Stimulated activated CD4-positive, alpha-beta T cell treated with anti-CD3 and anti-CD28 coated beads, TNF-alpha, amount 100 ng/mL, for 4 hours (primary cell): ENCODE measurements at places on chromosomes 3 and 15.

DNA sequence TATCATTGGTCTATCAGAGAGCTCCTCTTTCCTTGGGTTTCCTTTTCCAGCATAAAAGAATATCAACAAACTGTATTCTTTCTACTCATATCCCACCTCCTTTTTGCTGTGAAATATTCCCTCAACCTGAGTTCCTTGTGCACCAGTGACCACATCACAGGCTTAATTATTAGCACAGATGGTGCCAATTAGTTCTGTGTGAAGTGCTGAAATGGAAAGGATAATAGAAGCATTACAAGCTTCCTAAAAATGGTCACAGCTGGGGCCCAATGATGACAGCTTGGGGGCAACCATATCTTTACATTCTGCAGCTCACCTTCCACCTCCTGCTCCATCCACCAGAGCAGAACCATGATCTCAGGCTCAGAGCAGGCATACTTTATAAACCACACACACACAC, 84.6 kb downstream of the ANO10 start:
- no peak for DNase-seq

- no peak for DNase-seq
Measured at GRCh38 chr15:41263891-41264351, 32.9 kb downstream of the CHP1 start.

- DNase-seq, result no peak
Measured at GRCh38 chr15:97598353-97598798, 362.1 kb upstream of the ARRDC4 start.

DNA sequence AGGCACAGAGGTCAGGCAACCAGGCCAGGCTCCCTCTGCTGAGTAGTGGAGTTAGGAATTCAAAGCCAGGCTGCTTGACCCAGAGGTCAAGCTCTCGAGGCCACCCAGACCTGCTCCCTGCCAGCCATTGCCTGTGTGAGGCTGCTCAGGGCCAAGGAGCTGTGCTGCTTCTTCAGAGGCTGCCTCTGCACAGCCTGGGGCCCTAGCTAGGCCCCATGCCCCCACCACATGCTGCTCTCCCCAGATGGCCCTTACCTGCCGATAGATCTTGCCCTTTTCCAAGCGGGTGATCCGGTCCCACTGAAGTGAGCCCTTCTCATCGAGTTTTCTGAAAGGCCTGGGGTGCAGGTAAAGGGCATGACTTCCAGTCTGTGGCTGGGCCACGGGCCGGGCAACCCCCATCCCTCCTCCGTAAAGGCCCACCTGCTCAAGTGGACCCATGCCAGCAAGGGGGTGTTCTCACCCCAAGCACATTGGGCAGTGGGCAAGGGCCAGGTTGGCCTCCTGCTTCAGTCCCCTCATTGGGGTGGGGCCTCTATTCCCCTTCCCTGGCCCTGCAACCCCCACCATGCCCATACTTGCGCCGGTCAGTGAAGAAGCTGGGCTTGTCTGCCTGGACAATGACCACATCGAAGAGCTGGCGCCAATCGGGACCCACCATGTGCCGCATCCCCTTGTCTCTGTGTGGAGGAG, 6.5 kb downstream of the NT5DC2 start:
- DNase-seq, result no peak

- DNase-seq, result no peak
Measured at GRCh38 chr3:136644212-136644611, 108.0 kb downstream of the STAG1 start.

DNA sequence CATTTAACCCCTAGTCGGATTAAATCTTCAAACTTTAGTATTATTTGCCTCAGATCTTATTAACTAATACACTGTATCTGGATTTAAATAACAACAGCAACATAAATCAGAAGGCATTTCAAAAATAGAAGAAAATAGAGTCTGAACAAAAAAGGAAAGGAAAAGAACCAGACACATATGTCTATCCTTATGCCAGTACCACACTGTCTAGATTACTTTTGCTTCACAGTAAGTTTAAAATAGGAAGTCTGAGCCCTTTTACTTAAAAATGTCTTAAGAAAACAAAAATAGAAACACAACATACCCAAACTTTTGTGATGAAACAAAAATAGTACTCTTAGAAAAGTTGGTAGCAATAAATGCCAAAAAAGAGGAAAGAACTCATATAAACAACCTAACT, 1615.8 kb downstream of the SI start:
- DNase-seq, result no peak

DNA sequence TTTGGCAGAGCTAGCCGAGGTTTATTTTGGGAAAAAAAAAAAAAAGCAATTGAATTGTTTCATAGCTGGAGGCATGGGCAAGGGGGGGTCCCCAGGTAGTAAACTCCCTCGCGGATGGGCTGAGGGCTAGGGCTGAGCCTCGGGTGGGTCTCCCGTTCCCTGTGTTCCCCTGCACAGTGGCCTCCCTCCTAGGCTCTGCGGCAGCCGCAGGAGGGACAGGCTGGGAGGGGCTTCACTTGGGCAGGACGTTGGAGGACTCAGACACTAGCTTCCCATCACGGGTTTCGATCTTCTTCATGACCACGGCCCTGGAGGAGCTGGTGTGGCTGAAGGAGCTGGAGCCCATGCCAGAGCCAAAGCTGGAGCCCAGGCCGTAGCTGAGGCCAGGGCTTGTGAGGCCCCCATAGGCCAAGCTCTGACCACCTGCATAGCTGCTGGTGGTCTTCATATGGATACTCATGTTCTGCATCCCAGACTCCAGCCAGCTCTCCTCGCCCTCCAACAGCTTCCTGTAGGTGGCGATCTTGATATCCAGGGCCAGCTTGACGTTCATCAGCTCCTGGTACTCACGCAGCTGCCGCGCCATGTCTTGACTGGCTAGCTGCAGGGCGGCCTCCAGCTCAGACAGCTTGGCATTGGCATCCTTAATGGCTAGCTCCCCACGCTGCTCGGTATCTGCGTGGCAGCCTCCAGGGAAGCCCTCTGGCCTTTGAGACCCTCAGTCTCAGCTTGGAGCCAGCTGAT, 64.0 kb upstream of the CDAN1 start:
- DNase-seq, result no peak

DNA sequence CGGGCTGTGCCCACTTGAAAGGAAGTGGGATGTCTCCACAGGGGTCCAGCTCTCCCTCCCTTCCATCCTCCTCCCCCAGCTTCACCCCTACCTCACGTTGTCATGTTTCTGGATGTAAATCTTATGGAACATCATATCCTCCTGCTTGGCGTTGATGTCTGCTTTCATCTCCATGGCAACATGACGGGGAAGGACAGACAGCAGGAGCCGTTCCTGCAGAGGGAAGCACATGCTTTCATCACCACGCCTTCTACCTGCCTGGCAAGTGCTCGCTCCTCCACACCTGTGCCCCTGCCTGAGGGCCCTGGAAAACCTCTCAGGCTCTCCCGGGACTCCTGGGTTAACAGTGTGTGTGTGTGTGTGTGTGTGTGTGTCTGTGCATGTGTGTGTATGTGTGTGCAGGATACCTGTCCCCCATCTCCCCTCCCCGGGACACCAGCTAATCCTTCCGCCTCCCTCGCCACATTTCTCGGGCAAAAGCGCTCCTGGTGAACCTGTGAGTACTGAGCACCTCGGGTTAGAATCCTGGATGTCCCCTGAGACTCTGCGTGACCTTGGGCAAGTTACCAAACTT, 101.1 kb downstream of the ADCY5 start:
- DNase-seq, result no peak

GRCh38 chr3:98961161-98962155, 60.0 kb upstream of the DCBLD2 start:
- DNase-seq, result no peak

- DNase-seq, result no peak
Measured at GRCh38 chr3:59401924-59402323, 352.1 kb upstream of the CFAP20DC start.

DNA sequence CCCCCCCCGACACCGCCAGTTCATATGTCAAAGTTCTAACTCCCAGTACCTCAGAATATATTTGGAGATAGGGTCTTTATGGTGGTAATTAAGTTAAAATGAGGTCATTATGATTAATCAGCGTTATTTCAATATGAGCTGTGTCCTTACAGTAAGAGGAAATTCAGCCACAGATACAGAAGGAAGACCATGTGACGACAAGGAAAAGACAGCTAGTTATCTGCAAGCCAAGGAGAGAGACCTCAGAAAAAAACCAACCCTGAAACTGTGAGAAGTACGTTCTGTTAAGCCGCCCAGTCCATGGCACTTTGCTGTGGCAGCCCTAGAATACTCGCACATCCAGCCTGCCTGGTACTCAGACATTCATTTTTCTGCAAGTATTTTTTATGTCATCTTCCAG, 62.3 kb upstream of the ARL8B start:
- DNase-seq, result no peak

DNA sequence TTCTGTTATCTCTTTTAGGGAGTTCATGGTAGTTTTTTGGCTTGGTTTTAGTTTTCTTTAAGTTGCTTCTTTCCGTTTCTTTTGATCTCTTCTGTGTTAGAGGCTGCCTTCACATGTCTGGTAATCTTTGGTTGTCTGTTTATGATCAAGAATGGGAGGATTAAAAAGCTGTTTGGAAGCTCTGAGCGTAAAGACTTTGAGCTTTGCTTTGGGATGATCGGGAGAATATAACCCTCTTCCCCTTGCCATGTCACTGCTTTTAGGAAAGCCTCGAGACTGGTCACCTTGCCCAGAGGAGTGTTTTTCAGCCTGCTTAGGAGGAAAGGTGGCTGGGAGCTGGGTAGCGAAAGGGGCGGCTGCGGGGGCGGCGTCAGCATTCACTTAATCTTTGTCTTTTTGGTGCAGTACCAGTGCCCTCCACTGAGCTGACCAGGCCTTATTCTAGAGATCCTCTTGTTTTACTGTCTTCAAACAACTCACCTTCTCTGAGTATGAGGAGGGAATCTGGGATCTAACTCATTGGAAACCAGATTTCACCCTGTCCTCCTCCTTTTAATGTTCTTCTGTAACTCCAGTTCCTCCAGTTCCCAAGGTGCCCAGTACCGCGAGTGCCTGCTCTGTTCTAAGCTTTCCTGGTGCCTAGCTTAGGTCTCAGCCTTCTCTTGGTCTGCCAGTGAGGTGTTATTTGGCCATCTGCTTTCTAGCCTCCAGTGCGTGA, 15.5 kb downstream of the TATDN2 start:
- DNase-seq, result peak; percentile 53

DNA sequence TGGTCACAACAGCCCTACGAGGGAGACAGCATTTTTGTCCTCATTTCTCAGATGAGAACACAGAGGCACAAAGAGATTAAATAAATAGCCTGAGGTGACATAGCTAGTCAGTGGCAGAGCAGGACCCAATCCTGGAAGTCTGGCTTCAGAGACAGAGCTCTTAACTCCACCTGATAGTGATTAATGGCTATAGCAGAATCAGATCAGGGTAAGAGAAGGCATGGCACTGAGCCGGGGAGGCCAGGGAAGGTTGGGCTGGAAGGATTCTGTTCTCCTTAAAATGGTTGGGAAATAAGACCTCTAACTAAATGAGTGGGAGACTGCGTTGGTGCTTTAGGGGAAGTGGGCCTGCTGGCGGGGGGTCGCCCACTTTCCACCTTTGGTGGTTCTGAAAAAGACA, 104.5 kb downstream of the VGLL4 start:
- no peak for DNase-seq

DNA sequence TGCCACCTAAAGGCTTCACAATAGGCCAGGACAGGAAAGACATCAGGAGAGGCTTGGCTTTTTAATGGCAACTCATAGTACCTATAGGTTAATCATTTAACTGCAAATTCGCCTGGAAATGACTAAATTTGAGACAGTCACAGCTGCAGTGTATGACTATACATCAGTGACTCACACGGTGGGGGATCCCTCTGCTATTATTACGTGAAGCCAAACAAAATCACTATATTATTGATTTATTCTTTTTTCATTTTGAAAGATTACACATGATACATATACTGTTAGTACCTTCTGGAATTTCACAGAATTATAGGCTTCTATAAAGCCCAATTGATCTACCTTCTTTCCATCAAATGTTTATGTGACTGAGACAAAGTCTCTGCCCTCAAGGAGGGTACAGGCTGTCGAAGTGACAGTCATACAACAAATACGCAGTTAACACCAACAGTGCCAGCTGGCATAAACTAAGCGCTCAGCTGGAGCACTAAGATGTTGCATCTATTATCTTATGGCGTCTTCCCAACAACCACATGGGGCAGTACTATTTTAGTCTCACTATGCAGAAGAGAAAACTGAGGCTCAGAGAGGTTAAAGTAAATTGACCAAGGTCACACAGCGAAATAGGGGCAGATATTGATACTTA, 82.0 kb upstream of the LMOD3 start:
- DNase-seq, result peak; percentile 21

- no peak for DNase-seq
Measured at GRCh38 chr15:67161412-67161811, 93.0 kb downstream of the AAGAB start.

DNA sequence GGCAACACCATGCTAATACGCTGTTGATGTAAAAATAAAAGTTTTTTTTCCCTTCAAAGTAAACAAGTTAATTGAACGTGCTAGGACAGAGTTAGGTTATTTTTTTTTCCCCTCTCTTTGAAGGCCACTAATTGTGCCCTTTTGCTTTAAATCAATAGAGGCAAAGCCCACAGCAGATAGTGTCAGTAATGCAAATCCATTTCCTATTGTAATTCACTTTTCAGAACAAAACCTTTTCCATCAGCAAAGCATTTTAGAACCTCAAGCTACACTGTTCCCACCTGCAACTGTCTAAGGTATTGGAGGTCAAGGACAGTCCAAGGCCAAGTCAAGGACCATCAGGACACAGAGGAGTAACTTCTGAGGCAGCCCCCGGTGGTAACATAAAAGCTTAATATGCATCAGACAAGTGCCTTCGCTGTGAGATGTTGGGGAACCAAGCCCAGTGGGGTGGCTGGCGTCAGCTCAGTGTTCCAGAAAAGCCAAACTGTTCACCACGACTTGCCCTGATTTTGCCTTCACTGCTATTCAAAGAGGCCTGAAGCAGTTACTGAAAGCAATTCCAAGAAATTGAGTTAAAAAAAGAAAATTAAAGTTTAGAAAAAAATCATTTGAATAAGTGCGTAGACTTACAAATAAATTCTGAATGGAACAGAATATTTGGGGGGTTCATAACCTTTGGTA, 65.8 kb upstream of the ICE2 start:
- no peak for DNase-seq

GRCh38 chr15:93049233-93049632, 39.8 kb downstream of the RGMA start:
- DNase-seq, result no peak

- no peak for DNase-seq
Measured at GRCh38 chr15:98292442-98293240, 332.1 kb downstream of the ARRDC4 start.

DNA sequence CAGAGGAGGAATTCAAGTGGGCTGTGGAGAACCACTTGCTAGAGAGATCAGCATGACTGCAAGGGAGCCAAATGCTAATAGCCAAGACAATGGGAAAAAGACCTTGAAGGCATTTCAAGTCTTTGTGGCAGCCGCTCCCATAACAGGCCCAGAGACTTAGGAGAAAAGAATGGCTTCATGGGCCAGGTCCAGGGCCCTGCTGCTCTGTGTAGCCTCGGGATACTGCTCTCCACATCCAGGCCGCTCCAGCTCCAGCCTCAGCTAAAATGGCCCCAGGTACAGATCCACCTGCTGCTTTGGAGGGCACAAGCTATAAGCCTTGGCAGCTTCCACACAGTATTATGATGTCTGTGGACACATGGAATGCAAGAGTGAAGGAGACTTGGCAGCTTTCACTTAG, 157.7 kb downstream of the NECTIN3 start:
- no peak for DNase-seq

- DNase-seq, result no peak
Measured at GRCh38 chr3:58998476-58999117, 51.2 kb downstream of the CFAP20DC start.
